ENCODE measurements at places on chromosomes 11 and 22. TPM values are rescaled to one million over a fixed set of nuclear protein-coding genes. Genes with fewer than 3 reads are reported as not detected.

WNT11 gene
- total RNA-seq, result not detected

IL18 gene
- total RNA-seq, result 0.23 TPM

TCN1 gene
- total RNA-seq, result not detected

APOA1 gene
- total RNA-seq, result not detected

CARD10 gene
- 22.4 TPM for total RNA-seq

C1QTNF5 gene
- 9.1 TPM for total RNA-seq

OR2AG2 gene
- 0.19 TPM for total RNA-seq

HEPHL1 gene
- total RNA-seq, result not detected

CCDC188 gene
- 1.8 TPM for total RNA-seq

FAM111A gene
- total RNA-seq, result 80.8 TPM

MS4A12 gene
- total RNA-seq, result 1.4 TPM

KCNK4 gene
- not detected for total RNA-seq

NXPE1 gene
- not detected for total RNA-seq

EFCAB6 gene
- 1.7 TPM for total RNA-seq

P2RY2 gene
- total RNA-seq, result not detected

MUC6 gene
- total RNA-seq, result not detected

NDUFC2 gene
- 83.7 TPM for total RNA-seq

C11orf86 gene
- not detected for total RNA-seq

TMEM45B gene
- not detected for total RNA-seq

SLN gene
- not detected for total RNA-seq

JOSD1 gene
- total RNA-seq, result 65.0 TPM

FUT4 gene
- 4.7 TPM for total RNA-seq

SEPTIN3 gene
- total RNA-seq, result not detected

PAFAH1B2 gene
- total RNA-seq, result 108 TPM

MYO18B gene
- 10.7 TPM for total RNA-seq

OR51E2 gene
- total RNA-seq, result not detected

APOA4 gene
- total RNA-seq, result not detected
